CD14-positive monocyte (primary cell): ENCODE measurements at places on chromosomes 2 and 18.

- no peak for DNase-seq
These were observed 153.3 kb upstream of the ITGA6 start for GRCh38 chr2:172273910-172274571.

DNA sequence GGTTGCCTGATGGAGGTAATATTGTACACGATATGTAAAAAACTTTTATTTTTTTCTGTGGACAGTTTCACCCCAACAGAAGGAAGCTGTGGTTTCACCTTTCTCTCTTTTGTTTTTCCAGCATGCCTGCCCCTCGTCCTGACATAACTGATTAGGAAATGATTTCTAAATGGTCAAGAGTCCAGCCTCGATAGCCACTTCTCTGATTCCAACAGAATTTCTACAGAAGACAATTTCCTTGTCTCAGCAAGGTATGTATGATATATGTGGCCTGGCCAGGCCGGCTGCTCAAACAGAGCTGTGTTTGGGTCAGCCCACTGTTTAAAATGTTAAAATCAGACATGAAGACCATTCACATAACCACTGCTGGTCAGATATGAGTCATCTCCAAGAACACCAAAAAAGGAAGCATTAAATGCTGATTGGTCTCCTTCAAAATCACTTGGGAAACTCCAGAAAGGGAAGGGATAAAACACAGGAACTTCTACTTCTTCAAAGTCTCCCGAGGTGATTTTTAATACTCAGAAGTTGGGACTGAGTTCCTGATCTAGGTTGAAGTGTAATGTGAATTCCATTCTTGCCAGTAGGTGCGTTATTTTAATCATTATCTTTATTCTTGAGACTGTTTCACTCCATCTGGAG is 22.3 kb downstream of the ATP8B1 start:
- peak; percentile 20 for DNase-seq

GRCh38 chr2:192201116-192201515 is 6.4 kb upstream of the TMEFF2 start:
- DNase-seq: no peak

- no peak for DNase-seq
These were observed 11.8 kb downstream of the INHBB start for GRCh38 chr2:120357768-120358167.

DNA sequence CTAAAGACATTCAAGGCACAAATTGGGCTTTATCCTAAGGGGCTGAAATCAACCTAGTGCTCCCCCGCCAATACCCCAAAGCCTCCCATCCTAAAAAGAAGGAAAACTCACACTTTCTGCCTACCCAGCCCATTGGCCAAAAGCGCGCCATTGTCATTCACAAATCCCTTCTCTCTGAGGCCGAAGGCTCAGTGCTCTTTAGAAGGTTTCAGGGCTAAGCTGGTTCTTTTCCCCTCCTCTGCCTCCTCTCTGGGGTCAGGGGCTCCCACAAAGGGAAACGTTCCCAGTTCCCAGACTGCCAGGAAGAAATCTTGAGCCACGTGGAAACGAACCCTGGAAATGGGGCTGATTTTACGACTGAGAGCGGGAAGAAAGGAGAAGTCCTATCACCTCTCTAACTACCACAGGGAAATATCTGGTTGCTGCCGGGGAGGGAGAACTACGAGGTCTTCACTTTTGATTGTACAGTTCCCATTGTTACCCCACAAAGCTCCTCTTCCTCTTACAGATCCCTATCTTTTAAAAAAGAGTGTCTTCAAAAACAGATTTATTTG is 1.7 kb upstream of the SKOR2 start:
- no peak for DNase-seq

DNA sequence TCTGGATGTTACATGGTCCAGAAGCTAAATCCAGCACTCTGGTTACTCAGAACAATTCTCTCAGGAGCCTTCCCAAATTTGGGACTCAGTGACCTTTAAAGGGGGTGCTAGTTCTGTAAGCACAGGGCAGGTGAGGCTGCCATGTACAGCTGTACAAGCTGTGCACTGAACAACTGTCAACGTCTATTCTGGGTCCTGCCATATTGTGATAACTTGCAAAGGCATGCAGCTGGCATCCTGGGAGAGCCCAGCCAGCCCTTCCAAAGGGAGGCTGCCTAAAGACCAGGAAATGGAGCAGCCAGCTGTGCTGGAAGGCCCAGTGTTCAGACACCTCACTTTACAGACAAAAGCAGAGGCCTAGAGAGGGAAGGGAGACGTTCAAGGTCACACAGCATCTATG is 204.8 kb downstream of the KLHL29 start:
- no peak for DNase-seq

GRCh38 chr18:14174706-14175085 is 42.5 kb upstream of the ZNF519 start:
- DNase-seq: no peak

- DNase-seq: no peak
These were observed 3.0 kb downstream of the SLC1A4 start for GRCh38 chr2:64992218-64992617.

DNA sequence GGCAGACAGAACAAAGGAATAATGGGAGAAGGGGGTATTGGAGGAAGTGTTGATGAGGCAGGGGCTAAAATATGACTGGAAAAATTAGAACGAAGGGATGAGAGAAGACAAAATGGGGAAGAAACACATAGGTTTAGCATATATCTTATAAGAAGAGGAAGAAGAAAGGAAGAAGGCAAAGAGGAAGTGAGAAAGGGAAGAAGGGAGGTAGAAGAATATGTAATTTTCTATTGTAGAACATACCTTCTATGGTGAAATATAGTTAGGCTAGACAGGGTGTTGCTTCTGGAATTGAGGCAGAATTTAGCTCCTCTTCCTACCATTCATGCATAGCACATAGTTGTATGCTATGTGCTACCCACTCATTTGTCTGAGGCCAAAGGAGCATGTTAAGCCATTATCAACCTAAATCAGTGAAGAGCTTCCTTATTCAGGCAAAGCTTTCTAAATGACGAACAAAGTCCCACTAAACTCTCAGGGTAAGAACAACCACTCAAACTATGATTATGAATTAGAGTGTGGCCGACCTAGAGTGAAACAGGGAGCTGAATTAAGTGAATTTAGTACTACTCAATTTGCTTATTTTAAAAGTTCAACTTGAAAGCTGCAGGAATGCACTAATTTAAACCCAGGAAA is 180.9 kb upstream of the GALNT5 start:
- no peak for DNase-seq

DNA sequence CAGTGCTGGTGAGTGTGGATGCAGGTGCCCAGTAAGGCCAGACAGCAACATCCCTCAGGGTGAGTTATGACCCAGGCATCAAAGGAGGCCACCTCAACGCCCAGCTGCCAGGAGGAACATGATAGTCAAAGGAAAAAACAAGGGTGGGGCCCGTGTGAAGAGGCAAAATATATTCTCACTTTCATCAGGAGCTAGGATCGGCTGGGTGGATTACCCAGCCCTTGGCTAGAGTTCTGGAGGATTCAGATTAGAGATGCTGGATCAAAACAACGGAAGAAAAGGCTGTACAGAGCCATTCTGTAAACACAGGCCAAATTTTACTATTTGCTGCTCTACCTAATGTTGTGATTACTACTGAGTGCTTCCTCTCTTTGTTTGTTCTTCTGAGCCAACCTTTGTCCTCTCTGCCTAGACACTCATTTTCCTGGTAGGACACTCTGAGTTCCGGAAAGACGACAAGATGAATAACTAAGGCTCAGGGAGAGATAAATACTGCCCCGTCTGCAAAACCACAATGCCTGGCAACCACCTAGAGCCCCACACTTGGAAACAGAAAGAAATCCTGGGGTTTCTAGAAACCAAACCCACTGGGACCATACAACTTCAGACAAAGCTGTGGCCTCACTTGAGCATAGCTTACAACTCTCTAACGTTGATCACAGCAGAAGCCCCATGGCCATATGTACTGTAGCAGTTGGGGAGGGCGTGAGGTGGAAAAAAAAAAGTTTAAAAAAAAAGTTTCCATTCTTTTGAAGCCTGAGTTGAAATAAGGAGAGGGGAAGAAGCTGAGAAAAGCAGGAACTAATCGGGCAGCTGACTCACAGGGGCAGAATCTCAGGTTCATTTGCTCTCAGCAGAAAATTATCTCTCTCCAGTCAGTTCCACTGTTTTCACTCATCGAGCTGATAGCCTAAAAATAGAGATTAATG is 17.8 kb upstream of the PMAIP1 start:
- peak; percentile 55 for DNase-seq

- DNase-seq: no peak
These were observed 54.3 kb downstream of the ITGA6 start for GRCh38 chr2:172481507-172482262.

DNA sequence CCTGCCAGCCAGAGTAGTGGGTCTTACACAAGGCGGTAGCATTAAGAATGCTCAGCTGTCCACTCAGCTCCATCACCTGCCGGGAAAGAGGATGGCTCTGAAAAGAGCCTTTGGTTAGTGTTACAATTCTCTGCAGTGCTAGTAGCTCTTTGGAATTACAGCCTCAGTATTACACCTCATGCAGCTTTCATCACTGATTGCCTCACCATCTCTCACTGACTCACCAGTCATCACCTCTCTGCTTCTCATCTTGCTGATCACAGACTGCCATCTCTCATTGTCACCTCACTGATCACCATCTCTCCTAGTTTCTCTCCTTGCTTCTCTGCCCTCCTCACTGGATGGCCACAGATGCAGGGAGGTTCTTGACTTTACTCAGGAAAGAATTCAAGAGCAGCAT is 573.5 kb upstream of the SETBP1 start:
- no peak for DNase-seq

- DNase-seq: no peak
These were observed 901 bp downstream of the SPOPL start for GRCh38 chr2:138502255-138503086.

GRCh38 chr18:58402247-58402646 is 226.6 kb downstream of the ALPK2 start:
- DNase-seq: no peak

GRCh38 chr2:29446847-29447246 is 331.6 kb downstream of the CLIP4 start:
- no peak for DNase-seq

GRCh38 chr2:99698896-99699295 is 209.1 kb upstream of the REV1 start:
- DNase-seq: no peak

DNA sequence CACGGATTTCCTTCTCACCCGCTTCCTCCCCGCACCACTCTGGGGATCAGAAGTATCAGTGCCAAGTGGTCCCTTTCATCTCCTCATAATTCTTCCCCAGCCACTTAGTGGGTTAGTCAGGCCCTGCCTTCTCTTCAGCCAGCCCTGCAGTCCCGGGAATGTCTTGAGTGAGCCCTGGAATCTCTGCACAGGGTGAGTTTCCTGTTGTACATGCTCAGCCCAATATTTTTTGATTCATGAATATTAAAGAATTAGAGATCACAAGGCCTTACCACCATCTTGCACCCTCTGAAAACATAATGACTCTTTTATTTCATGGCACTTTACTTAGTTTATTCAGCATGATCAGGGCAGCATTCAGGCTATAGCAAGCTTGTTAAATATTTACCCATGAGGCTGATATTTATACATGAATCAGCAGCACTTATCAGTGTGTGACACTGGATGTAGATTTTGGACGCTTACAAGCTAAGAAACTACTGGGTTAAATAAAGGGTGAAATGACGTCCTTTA is 159.4 kb upstream of the FOSL2 start:
- no peak for DNase-seq

DNA sequence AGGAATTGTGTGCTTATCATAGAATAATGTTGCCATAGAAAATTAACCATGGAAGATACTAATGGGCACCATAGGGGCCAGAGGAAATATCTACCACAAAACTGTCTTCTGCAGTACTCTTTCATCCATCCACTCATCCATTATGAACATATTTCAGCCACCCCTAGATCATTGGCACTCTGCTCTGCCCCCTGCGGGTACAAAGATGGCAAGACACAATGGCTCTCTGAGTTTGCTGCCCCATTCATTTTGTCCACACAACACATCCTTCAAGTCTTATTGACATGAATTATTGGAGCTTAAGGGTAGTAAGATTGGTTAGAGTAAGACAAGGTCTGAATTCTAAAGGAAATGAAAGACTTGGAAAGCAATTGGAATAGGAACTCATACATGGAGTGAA is 1224.7 kb upstream of the CELF4 start:
- no peak for DNase-seq

DNA sequence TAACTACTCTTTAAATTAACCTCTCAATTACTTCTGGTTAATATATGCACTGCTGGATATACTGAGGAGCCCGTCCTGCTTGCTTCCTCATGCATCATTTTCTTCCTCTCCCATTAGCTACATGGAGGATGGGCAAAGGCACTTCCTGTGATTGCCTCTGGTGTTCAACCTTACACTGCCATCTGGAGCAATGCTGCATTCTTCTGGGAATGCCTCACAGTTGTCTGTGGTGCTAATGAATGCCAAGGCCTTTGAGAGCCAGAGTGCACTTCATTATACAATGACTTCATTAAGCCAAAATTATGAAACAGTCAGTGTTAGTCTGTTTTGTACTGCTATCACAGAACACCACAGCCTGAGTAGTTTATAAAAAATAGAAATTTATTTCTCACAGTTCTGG is 134.8 kb upstream of the DOCK10 start:
- no peak for DNase-seq

DNA sequence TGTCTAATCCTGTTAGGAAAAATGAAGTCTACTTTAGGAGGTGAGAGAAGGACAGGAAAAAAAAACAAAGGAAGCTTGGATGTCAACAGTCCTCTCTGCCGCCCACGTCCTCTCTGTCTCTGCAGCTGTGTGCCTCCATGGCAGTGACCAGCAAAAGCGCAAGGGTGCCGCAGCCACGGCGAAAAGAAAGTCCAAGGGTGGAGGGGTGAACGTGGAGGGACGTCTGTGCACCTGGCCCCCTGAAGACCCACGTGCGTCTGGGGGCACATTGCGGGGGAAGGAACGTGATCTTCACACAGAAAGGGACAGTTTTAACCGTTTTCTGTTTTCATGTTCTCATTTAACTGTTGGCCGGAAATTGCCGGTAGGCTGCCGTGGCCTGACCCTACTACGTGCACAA is 152.7 kb downstream of the MBP start:
- no peak for DNase-seq

DNA sequence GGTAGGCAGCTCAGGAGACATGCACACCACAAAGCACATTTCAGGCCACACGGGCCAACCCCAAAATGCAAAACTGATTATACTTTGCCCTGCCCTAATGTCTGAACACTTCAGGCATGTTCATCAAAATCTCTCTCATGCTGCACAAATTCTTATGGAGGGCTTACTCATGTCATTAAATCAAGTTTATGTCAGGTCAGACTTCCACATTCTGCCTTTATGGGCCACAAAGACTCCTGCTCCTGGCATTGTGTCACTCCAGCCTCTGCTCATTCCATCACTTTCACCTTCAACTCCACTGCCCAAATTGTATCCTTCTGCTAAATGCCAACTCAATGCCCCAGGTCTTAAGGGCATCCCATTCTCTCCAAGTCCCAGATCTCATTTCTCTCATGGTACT is 9.2 kb downstream of the UXS1 start:
- DNase-seq: no peak
